ENCODE measurements at places on chromosomes 16 and 17.
A peak's percentile ranks its signal among the peaks of the same experiment; 100 is the strongest.

- DNase-seq, result no peak
Measured at GRCh38 chr16:4385789-4386450, 14.3 kb downstream of the VASN start.

GRCh38 chr17:28773736-28774135 lies 29.9 kb downstream of the TRAF4 start:
- DNase-seq, result no peak

DNA sequence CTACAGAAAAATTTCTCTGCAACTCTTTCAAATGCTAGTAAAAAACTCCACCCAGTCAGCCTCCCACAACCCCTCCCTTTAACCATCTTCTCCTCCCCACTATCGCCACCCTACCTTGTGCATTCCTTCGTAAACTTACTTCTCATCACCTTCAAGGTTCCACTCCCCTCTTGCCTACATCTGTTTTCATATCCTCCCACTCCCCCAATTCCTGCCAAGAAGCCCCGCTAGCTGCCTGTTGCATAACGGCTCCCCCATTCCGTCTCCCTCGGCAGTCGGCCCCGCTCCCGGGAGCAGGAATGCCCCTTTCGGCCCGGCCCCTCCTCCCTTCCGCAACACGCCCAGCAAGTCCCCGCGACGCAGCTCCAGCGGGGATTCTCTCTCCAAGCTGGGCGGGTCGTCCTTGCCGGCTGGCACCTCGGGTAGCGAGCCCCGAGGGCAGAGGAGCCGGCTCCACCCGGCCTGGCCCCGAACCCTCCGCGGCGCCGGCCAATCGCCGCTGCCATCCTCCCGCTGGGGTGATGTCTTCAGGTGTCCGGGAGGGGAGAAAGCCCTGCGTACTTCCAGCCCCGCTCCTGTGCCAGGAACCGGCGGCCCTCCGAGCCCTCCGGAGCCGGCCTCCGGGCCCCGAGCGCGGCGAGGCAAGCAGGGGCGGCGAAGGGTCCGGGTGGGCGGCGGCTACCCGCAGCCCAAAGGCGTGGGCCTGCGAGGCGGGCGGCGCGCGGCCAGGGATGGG lies 1.5 kb downstream of the PHLPP2 start:
- DNase-seq, result peak; percentile 64

DNA sequence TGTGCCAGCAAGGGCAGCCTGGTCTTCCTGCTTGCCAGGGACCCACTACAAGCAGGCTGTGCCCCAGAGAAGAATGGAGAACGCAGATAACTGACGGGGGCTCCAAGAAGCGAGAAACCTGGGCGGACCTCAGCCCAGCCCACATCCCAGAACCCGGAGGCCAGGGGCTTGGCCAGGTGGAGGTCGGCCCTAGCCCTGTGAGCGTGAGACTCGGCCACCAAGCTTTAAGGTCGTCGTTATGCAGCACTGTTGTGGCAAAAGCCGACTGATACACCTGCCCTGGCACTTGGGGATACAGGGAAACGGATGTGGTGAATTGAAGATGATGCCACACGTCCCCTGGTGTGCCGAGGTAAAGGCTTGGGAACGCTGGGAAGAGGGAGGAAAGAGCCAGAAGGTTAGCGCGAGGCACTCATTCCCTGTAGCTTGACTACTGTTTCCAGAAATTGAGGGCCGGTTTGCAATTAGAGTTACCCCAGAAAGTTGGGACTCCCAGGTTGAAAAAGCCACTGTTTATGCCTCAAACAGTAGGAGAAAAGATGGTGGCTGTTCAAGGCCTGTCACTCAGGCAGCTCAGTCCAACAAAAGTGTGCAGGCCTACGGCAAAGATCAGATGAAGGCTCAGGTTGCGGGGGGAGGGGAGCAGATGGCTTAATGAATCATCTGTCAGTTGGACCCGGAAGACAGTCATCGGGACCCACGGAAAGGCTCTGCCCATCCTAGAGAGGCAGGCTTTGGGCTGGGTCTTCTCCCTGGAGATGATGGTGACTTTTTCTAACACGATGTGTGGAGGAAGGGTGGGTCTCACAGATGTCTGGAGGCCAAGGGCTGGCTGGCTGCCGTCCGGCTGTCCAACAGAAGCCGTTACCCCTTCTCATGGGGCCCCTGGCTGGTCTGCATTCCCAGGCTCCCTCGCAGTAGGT lies 45.6 kb upstream of the BAHCC1 start:
- DNase-seq, result no peak

DNA sequence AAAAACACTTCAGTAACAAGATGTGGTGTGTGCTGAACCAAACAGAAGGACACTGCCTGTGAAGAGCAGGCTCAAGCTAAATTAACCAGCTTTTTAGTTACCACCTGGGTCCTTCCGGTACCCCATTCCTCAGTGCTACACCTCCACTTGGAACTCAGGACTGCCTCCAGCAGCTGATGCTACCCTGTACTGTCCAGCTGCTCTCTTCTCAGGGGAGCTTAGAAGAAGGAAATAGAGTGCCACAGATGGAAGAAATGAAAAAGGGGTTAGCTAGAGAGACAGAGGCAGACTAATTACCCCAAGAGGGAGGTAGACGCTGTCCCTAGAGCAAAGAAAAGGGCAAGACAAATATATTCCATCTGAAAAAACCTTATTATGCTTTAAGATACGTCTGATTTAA lies 5.7 kb downstream of the MED13 start:
- DNase-seq, result no peak

GRCh38 chr16:80580109-80580832 lies 39.5 kb downstream of the DYNLRB2 start:
- DNase-seq, result no peak

- no peak for DNase-seq
Measured at GRCh38 chr17:79850571-79851460, 11.6 kb upstream of the CBX4 start.

DNA sequence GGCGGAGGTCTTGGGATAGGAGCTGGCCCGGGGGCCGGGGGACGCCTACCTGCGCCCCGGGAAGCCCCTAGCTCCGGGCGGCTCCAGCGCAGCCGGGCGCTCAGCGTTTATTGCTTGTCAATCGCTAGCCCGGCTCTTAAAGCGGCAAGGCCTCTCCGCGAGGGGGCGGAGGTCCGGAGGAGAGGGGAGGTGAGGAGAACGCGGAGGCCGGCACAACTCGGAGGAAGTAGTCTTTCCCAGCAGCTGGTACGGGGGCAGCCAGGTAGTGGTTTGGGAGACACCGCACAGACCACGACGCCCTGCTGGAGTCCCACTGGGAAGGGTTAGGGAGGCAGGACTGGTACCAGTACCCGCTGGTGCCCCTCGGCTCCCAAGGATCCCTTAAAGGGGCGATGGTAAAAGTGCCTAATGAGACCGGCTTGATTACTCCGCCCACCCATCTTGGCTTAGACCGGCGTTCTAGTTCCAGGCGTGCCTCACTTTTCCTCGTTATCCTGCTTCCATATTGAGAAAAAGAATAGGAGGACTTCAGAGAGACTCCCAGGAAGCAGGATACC lies at the start of gene MPP2:
TSS of gene MPP2 (minus strand) at position 112 of the 557 bp plus-strand sequence. CDS start 3,076 bp downstream, outside the sequence.
- peak; percentile 48 for DNase-seq

DNA sequence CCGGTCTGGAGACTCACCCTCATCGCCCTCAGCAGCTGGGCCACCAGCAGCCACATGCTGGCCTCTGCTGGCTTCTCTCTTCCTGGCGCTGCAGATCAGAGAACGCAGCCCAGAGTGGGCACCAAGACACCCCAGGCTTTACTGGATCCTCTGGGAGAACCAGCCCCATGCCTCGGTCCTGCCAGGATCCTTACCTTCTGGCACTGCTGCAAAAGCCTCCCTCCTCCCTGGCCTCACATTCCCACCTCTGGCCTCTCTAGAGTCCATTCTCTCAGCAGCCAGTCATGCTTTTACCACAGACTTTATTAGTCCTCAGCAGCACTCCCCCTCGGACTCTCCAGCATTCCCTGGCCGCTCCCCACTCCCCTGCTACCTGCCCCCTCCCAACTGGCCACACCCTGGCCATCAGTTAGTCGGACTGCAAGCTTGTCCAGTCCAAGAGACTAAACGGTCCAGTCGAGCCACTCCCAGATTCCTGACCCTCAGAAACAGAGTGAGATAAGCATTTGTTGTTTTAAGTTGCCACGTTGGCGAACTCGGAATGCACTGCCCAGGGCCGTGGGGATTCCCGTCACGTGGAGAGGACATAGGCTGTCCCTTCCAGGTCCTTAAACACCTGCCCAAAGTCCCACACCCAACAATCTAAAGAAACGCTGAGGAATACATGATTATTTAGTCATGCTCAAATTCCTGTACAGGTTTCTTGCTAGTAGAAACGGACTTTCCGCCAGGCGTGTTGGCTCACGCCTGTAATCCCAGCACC lies 5.9 kb upstream of the SPG7 start:
- no peak for DNase-seq

DNA sequence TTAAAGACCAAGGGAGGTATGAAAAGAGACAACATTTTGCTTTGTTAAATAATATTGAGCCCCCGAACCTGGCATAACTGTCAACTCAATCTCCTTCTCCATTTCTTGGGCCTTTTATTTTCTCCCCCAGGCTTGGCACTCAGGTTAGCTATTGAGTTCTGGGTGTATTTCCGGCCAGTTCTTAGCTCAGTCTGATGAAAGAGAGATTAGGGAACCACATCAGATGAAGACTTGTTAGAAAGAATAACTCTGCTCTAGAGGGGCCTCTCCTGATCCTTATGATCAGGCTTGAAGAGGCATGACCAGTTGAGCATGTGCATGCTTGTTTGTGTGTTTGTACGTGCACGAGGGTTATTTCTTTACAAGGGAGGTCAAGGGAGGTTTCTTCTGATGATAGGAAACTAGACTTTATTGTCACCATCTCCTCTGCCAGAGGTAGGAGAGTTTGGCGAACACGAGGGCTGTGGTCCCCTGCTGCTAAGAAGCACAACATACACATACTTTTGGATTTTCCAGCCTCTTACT lies 29.2 kb upstream of the HS3ST2 start:
- no peak for DNase-seq

- no peak for DNase-seq
Measured at GRCh38 chr16:12419151-12419550, 384.5 kb downstream of the CPPED1 start.

DNA sequence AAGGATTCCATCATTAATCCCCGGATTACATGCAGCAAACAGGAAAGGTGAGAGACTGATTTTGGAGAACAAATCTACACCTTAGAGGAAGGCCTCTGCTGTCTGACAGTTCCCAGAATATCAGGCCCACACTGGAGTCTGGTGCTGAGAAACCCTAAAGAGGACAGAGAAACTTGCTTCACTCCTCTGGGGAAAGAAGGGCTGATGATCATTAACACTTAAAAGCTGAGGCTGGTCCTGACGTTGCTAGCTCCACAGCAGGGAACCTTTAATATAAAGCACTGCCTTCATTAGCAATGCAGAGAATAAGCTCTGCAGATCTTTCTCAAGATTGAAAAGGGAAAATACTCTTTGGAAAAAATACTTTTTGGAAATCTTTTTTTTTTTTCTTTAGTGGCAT lies 1472.4 kb upstream of the GOT2 start:
- no peak for DNase-seq

DNA sequence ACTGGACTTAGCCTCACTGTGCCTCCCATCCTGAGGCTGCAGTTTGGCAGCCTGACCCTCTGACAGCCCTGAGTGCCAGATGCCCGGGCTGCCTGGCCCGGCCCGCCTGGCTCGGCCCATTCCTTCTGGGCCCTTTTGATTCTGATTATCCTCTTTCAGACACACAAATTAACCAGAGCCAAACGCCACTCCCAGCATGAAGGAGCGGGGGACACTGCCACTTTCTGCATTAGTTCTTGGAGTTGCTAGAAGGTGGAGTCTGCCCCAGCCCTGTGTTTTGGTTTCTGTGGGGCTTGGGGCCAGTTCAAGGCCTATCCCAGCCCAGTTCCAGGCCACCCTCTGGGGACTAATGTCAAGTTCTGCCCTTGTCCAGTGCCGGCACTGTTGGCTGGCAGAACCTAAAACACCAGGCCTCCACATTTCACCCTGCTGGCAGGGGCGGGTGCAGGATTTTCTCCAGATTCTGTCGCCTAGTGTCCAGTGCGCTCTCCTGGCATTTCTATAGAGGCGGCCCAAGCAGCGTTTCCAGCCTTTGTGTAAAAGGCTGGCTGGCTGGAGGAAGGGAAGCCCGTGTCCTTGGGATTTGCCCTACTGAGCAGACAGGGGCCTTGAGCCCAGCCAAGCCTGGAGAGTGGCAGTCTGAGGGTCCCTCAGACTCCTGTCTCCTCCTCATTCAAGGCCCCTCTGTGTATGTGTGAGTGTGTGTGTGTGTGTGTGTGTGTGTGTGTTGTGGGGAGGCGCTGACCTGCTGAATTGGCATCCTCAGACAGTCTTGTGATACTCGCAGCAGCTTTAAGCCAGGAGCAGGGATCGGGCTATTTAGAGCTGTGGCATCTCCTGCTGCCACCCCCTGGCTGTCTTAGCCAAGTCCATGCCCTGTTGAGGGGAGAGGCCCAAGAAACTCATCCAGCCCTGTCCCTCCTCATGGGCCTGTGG lies 21.4 kb downstream of the PLCD3 start:
- no peak for DNase-seq

DNA sequence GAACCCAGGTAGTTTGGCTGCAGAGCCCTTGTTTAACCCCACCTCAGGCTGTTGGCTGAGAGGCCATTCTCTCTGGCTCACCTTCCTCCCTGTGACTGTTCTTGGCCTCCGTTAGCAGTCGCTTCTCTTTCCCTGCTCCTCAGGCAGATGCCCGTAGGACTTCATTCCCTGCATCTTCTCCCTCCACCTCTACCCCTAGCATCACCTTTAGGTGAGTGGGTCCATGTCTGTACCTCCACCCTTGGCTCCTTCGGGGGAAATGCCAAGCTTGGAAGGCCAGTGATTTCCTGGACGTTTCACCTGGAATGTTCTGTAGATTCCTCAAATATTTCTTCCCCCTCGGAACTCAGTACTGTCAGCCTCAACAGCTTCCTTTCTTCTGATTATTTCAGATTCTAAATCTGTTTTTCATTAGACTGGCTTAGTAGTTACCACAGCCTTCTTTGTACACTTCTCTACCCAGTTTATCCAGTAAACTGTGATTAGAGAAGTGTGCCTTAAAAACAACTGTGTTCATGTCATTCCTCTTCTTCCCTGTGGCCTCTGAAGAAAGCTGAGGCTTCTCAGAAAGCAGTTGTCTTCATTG lies 227.9 kb downstream of the MSI2 start:
- no peak for DNase-seq

GRCh38 chr16:18037051-18037450 lies 299.5 kb downstream of the NPIPA8 start:
- DNase-seq, result no peak

GRCh38 chr17:13036751-13037150 lies 18.9 kb upstream of the ELAC2 start:
- no peak for DNase-seq

DNA sequence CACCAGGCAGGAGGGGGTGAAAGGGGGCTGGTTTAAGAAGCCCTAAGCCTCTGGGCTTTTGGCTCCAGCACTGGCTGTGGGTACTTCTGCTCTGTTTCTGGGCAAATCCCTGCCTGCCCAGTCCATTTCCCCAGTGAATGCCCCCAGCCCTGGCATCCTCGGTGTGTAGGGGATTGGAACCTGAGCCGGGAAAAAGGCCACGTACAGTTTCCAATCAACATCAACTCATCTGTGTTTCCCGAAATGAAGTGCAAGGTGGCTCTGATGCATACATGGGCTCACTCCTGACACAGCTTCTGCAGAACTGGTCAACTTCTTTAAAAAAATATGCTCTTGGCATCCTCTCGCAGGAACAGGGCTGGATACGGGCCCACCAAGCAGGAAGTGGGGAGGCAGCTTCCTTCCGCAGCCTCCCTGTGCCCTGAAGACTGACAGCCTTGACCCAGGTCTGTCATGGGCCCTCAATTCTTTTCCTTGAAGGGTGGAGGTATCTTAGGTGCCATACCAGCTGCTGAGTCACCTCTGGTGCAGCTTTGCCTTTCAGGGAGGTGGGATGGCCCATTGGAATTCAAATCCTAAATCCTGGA lies 73.3 kb downstream of the N4BP1 start:
- no peak for DNase-seq

- DNase-seq, result no peak
Measured at GRCh38 chr17:77888242-77889134, 70.0 kb upstream of the TNRC6C start.

Measured in hematopoietic multipotent progenitor cell treated with erythropoietin and hydrocortisone succinate and interleukin-3 and kit ligand, for 8 days (in vitro differentiated cells).